ENCODE measurements at places on chromosomes 2 and 18.

DNA sequence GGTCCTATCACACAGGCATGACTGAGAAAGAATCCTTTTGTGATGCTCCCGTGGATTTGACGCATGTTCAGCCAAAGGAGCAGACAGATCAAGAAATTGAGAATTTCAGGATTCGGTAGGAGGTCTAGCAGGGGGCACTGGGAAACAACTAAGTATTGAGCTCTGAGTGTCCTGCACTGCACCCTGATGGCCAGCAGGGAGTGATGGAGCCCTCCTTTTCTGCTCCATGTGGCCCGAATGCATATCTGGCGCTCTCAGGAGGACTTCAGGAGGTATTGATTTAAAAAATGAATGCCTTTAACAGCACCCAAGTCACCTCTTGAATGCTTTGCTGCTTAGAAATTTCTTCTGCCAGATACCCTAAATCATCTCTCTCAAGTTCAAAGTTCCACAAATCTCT, 58.0 kb downstream of the ZNF519 start:
- no peak for DNase-seq

GRCh38 chr2:110655701-110656100, 22.2 kb downstream of the BUB1 start:
- no peak for DNase-seq

DNA sequence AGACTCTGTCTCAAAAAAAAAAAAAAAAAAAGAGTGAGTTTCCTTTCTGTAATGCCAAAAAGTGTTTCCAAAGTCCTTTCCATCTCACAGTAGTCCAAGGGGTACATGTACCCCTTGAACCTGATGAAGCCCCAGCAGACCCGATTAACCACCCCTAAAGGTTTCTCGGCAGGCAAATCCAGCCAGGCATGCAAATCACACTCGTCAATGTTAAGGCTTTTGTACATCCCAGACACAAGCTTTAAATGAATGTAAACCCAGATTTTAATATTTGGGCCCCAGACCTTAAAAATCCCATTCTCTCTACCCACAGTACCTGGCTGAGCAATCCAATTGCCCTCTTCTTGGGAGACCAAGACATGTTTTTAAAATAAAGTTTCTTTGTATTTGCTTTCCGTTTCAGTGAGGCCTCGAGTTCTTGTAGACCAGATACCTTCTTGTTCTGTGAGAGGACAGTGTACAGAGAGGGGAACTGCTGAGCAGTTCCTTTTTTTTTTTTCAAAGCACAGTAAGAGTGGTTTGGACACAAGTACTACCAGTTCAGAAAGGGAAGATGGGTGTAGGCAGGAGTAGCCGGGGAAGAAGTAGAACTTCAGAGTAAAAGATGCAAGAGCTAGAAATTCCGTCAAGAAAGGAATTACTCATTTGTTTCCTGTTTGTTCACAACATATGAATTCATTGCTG, at the start of gene NLRC4:
Gene NLRC4 (minus strand): TSS at position 465 of the 684 bp plus-strand sequence. CDS start 8,111 bp downstream, outside the sequence.
- DNase-seq = no peak

GRCh38 chr2:160241251-160242137, 41.4 kb upstream of the ITGB6 start:
- DNase-seq = no peak

DNA sequence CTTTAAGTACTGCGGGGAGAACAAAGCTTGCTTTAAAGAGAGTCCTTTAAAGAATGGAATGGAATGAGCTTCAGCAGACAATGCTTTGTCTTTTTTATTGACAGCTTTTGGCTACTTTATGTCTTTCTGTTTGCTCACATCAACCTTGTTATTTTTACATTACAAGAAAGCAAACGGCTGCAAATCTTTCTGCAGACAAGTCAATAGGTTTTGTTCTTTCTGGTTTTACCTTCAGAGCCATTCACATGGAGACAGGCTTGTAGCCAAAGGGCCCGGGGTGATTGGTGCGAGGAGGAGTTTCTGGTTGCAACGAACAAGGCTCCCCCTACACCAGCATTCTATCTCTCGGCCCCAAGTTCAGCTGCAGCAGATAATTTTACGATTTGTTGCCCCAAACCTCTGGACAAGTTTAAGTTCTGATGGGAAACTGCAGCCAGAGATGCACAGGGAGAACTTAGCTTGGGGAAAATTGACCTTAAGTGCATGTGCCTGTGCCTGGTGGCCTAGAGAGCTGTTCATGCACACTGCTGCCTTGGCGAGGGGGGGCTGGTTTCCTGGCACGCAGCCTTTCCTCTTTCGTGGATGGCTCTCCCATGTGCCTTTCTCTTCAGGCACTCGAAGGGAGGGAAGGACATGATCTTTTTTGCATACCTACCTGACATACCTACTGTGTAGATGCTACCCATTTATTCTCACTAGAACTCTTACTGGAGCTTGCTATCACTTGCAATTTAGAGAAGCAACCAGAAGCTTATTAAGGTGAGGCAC, 543.2 kb downstream of the DCDC2C start:
- DNase-seq = no peak

DNA sequence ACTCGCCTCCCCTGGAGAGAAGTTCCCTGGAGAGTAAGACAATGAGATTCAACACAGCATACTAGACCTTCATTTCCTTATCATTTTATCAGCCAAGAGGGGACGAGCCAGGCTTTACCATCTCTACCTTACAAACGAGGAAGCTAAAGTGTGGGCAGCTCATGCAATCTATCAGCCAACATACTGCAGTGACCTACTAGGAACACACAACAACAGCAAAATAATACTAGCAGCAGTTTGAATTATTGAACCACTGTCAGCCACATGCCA, 60.0 kb upstream of the TEX51 start:
- DNase-seq = no peak

DNA sequence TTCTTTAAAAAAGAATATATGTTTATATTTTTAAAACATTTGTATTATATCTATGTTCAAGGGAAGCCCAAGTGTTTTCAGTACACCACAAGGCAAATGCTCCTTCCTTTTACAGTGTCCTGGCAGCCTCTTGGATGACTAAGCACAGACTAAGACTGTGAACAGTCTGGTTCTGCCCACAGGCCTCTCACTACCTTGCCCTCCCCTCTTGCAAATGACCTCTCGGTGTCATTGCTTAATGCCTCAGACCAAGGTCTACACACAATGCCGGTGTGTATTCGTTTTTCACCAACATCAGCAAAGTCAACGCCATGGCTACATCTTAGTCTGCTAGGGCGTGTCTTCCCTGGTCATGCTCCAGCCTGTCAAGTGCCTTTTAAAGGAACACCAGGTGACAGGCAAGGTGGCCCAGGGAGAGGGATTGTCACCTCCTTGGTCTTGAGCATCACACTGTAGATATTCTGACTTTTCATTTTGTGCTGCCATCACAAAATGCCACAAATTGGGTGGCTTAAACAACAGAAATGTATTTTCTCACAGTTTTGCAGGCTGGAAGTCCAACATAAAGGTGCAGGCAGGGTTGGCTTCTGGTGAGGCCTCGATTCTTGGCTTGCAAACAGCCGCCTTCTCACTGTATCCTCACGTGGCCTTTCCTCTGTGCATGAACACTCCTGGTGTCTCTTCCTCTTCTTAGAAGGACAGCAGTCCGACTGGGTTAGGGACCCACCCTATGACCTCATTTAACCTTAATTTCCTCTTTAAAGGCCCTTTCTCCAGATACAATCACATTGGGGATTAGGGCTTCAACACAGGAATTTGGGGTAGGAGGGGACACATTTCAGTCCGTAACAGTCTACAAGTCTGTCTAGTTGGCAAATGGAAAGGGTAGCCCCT, 266.5 kb downstream of the KLHL29 start:
- no peak for DNase-seq

- no peak for DNase-seq
Measured at GRCh38 chr2:112335600-112335999, 60.2 kb downstream of the ZC3H6 start.

GRCh38 chr2:23859983-23860382, 66.9 kb downstream of the ATAD2B start:
- DNase-seq = no peak

GRCh38 chr2:236637686-236638569, 68.3 kb downstream of the ACKR3 start:
- DNase-seq = no peak

DNA sequence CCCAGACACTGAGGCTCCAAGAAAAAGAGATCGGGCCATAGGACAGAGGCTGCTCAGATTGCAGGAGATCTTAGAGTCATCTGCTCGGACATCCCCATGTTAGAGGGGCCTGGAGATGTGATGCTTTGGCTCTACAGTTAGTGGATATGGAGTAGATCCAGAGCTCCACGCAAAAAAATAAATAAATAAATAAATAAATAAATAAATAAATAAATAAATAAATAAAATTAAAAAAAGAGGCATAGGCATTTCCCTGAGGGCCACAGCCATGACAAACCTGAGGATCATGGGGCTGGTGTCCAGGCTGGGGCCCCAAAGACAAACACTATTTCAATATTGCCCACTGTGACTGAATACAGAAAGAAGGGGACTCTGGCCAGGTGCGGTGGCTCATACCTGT, 85.5 kb downstream of the PLB1 start:
- DNase-seq = no peak

DNA sequence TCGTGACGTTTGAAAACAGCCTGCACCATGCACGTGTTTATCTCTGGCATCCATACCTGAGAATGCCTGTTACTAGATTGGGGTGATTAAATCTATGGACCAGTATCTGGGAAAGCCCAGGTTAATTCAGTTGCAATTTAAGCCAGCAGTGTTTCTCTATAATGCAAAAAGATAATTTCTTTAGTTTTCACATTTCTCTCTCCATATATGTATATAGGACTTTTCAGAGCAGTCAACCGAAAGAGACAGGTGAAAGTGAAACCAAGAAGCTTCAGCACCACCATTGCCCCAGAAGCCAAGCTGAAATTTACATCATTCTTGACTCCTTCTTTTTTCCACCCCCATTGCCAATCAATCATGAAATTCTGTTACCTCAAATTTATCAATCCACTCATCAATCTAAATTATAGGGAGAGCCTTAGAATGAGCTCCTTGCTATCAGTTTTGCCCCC, 2.7 kb upstream of the LRP2 start:
- DNase-seq = no peak

- no peak for DNase-seq
Measured at GRCh38 chr2:208179028-208179609, 10.7 kb downstream of the C2orf80 start.

Data from type B pancreatic cell (in vitro differentiated cells).